Stimulated activated CD8-positive, alpha-beta memory T cell treated with anti-CD3 and anti-CD28 coated beads, Interleukin-15, amount 100 ng/mL, for 48 hours (primary cell): ENCODE measurements at places on chromosomes 2 and 18.

DNA sequence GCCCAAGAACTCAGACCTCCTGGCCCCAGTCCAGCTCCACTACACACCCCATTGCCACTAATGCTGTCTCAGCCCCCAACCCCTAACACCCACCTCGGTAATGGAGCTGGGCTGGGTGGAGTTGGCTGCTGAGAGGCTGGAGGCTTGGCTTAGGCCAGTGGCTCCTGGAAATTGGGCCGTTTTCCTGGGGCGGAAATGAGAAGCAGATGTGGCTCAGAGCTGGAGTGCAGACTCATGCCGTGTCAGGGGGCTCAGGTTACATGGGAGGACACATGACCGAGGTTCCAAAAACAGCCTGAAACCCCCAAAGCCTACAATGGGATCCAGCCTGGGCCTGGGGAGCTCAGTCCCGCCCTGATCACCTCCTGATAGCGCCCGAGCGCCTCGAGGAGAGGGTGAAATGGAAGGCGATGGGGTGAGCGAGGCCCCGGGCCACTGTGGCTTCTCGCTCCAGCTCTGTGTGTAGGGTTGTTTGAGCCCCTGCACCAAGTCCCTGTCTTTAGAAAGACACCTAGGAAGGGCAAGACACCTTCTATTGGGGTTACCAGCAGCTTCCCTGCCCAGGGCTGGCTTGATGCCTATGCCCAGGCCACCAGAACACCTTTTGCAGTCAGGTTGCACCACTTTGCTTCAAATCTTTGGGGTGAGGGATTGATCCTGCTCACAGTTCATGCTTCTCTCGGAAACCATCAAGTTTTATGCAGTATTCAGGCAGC lies 175.7 kb upstream of the HAAO start:
- DNase-seq = no peak

- DNase-seq = no peak
These were observed 211.9 kb downstream of the STK39 start for GRCh38 chr2:168035458-168035857.

DNA sequence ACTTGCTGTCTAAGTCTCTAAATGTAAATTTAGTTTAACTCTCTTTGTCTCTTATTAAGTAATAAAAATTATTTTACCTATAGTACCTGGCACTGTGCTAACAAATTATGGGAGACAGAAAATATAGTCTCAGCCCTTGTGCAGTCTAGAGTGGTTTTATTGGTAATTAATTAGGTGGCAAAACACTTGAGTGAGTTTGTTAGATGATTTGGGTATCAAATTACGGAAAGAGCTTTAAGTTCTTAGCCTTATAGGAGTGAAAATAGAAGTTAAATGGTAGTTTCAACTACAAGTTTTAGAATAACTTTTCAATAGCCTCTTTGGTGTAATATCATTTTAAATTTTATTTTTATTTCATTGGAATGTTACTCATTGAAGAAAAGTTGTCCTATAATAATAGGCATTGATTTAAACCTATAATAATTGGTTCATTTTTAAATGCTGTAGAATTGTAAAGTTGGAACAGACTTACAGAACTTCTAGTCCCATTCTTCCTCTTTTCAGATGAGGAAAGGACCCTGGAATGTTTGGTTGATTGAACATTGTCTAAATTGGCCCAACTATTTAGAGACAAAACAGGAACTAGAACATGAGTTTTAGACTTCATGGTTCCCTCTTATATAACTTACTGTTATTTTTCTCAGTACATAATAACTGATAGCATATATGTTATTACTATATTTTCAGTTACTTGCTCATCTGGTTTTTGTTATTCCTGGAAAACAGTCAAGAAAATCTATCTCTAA lies 10.2 kb upstream of the HTR2B start:
- no peak for DNase-seq

GRCh38 chr2:100494712-100495111 lies 24.4 kb downstream of the NMS start:
- DNase-seq = no peak

GRCh38 chr2:154532763-154533162 lies 165.7 kb upstream of the KCNJ3 start:
- DNase-seq = no peak

GRCh38 chr2:143140864-143141661 lies 11.8 kb downstream of the ARHGAP15 start:
- no peak for DNase-seq

DNA sequence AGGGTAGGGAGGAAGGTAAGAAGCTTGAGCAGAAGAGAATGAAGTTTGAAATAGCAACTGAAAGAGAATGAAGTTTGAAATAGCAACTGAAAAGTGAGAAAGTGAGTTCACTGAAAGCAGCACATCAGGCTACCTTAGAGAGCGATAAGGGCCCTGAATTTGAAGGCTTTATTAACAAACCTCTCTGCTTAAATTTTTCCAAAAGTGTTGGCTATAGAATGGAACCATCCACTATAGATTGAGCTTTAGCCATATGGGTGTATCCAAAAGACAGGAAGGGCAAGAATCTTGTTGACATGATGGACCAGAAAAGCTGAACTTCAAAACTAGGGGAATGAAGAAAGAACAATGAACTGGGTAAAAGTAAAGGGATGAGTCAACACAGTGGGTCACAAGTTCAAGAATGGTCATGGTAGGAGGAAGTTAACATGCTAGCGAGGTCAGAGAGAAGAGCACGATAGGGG lies 122.5 kb downstream of the ASXL3 start:
- DNase-seq = no peak

GRCh38 chr2:28009732-28010131 lies 119.2 kb downstream of the BABAM2 start:
- no peak for DNase-seq

DNA sequence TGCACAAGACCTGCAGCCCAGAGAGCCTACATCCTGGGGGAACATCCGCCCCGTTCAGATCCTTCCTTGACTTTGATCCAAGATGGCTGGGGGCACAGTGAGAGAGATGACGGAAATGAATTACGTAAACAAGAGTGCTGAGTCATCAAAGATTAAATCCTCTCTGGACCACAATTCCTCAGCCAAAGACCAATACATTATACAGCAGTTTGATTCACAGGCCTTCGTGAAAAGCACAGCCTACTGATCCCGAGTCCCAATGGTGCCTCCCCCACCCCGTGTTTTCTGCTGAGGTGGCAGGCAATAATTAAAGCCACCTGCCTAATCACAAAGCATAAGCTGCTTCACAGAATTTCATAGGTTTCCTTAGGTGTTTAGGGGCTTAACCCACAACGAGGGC lies 43.0 kb downstream of the MYO5B start:
- no peak for DNase-seq

GRCh38 chr2:141186413-141187074 lies 944.3 kb downstream of the LRP1B start:
- DNase-seq = no peak
